ENCODE measurements at places on chromosomes 3 and 15.

- no peak for DNase-seq
Observed at GRCh38 chr15:37777006-37777405, 157.4 kb upstream of the TMCO5A start.

DNA sequence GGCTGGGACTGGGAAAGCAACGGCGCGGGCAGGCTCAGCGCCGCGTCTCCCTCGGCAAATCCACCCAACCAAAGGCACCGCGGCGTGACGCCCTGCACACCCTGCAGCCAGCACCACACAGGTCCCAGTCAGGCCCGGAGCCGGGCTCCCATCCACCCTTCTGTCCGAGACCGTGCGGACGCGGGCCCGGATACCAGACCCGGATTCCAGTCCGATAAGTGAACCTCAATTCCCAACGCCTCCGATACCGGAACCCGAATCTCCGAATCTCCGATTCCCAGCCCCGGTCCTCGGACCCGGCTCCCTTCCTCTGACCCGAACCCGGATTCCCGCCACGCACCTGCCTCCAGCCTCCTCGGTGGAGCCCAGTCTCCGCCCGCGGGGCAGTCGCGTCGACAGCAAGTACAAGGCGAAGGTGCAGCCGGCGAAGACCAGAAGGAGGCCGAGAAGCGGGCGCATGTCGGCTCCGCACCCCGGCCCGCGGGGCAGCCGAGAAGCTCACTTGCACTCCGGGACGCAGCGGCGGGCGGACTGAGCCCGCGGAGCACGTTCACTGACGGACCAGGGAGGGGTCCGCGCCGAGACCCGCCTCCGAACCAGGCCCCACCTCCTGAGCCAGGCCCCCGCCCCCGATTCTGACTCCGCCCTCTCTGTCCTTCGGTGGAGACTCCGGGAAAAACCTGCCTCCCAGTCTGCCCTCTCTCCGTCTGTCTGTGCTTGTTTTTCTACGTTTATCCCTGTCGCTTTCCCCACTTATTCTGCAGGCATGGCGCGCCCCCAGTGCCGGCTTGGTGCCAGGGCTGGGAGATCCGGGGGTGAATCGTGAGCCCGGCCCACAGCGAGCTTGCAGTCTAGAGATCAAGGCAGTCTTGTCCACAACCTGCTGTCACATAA, at the start of gene TMEM41A:
TSS of gene TMEM41A (minus strand) at position 533 of the 894 bp plus-strand sequence. CDS start at position 459, 74 bp downstream.
- peak; percentile 88 for DNase-seq

DNA sequence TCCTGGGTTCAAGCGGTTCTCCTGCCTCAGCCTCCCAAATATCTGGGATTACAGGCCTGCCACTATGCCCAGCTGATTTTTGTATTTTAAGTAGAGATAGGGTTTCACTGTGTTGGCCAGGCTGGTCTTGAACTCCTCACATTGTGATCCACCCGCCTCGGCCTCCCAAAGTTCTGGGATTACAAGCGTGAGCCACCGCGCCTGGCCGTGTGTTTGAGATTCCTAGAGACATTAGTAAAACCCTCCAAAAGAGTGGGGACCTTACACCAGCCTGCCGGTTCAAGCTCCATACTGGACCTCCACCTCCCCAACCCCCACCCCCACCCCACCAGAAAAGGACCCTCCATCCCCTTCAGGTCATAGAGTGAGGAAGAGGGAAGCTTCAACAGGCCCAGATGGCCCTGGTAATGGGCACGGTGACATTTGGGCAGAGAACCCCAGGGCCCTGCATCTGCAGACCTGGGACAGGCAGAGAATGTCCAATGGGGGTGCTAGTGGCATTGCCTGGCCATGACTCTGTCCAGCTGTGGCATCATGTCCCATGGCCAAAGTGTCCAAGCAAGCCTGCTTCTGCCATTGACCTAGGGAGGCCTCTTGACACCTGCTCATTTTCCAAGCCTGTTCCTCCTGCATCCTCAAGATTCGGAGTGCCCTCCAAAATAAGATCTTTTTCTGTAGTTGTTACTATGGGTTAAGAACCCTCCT, 108.9 kb upstream of the KLF13 start:
- no peak for DNase-seq

DNA sequence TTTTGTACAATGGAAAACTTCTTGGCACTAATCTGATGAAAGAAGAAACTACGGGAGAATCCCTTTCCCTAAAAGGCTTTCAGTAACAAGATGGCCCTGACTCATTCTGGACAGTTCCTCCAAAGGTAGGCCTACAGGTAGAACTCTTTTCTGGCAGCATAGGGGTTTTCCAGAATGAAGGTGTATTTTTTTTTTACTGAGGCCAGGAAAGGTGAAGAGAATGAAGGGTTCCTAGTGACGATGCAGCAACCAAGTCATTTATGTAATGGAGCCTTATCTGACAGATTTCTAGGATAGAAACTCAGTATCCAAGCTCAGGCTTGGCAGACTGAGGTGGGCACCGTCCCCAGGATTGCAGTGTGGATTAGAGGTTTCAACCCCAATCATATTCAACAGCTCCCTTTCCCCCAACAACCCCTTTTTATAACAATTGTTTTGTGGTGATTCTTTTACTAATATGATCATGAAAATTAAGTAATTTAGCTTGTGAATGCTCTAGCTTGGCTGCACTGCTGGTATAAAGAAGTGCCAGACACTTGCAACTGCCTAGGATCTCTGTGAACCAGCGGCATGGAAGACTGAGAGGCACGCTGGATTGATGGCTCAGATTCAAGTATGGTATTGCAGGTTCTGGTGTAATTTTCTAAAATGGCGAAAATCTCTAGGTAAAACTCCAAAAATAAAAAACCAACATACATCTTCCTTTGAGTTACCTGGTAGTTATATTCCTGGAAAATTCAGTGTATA, 8.7 kb upstream of the TRIM69 start:
- no peak for DNase-seq

GRCh38 chr3:4724051-4724629, 231.0 kb downstream of the ITPR1 start:
- DNase-seq = no peak

DNA sequence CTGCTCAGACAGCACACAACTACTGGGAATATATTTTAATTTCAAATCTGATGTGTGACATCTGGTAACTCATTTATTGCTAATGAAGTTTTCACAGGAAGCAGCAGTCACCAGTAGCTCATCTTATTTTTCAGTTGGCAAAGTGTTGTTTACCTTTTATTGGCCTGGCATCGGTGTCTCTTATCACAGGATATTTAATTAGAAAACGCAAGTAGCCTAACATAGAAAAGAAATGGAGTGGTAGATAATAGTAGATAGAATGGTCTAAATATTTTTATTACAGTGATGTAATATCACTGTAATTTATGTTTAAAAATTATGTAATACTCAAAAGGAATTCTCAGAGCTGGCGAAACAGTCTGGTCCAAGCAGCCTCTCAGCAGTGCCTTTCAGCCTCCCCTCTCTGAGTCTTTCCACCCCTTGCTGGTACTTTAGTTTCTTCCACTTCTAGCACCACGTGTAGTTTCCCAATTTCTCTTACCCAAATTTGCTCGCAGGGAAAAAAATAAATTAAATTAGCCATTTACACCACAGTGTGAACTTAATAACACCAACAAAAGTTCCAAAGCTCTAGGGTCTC, 31.9 kb downstream of the AGTR1 start:
- DNase-seq = no peak

DNA sequence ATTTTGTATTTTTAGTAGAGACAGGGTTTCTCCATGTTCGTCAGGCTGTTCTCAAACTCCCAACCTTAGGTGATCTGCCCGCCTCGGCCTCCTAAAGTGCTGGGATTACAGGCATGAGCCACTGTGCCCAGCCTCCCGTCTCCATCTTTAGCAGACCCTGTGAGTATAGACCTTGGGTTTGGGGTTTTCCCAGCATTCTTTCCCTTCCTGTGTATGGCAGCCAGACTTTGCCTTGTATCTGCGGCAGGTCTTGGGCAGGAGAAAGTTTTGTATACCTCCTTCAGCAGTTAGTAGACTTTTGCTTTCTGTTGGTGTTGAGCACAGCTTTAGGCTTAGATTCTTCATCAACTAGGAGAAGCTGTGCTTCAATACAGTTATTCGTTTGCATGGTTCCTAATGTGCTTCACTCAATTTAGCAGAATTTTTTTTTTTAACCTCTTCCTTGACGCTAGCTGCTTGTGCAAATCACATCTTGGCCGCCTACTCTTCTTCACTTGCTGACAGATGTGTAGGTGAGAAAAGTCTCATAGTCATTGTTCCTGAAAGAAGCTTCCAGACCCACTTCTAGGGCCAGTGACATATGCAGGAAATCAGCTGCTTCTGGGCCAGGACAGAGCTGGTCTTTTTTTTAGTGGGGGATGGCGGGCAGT, 38.4 kb downstream of the MAP2K1 start:
- DNase-seq = no peak

GRCh38 chr15:48423896-48424475, 92.8 kb downstream of the DUT start:
- no peak for DNase-seq

DNA sequence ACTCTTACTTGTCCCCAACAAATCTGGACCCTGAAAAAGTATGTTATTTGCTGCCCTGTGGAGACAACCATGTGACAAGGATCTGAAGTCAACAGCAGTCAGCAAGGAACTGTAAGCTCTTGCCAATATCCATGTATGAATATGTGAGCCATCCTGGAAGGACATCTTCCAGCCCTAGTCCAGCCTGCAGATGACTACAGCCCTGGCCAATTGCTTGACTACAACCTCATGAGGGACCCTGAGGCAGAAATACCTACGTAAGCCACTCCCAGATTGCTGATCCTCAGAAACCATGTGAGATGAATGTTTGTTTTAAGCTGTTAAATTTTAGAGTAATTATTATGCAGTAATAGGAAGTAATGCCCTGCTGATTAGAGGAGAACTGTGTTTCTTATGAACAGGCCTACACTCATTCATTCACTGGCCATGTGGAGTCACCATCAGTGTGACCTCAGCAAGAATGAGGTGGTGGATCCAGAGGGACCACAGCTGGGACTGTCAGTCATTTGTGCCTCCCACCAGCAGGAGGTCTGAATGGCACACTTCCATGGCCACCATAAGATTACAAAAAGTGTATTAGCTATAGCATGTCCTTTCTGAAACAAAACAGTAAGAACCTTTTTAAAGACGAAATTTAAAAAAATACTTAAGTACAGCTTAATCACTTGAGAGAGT, 92.6 kb downstream of the TFDP2 start:
- DNase-seq = no peak

DNA sequence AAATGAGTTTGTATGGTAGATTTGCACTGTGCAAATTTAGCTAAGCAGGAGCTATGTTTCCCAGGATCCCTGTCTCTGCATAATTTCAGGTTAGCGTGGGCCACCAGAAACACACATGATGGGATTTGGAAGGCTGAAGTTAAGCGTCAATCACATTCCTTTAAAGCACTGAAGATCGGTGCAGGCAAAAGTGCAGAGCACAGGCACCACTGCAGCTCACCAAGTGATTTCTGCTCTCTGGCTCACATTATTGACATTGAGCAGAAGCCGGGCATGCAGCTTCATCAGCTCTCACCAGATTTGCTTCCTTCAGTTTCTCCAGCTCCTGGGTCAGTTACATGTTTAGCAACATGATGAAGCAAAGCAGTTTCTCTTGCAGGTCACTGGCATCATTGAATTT, 256.4 kb upstream of the TGFBR2 start:
- no peak for DNase-seq

Measured in CD4-positive, alpha-beta memory T cell (primary cell).